ENCODE measurements at places on chromosomes 11 and 22. TPM values are rescaled to one million over a fixed set of nuclear protein-coding genes. Genes with fewer than 3 reads are reported as not detected.

DNA sequence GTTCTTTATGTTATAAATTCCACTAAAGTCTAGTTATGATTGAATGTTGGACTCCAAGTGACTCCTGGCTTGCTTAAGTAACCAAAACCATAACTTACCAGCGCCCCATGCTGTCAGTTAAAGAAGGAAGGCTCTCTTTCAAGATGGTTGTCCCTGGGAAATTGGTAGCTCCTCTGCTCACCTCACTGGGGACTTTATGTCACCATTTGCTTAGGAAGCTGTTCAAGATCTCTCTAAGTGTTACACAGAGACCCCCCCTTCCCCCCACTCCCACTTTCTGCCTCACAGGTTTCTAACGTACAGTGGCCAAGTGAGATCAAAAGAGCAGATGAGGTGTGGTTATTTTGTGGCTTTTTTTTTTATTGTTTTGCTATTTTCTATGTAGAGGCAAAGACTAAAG lies 301.8 kb downstream of the AASDHPPT start:
- ATAC-seq, result no peak

DNA sequence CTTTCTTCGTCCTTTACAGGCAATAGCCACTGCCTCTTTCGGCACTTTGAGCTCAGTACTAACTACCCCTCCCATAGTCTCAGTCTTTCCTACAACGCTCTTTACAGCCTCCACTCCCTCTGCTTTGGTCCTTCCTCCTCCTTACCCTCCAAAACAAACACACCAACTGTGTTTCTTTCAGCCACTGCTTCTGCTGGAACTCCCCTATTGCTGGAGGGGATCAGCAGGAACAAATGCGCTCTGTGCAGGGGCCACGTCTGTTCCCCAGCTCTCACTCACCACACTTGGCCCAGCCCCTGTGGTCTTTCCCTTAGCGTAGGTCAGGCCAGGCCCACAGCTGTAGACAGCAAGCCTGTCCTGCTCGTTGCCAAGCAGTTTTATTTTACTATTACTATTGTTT lies 42.3 kb downstream of the PC start:
- ATAC-seq, result no peak

DNA sequence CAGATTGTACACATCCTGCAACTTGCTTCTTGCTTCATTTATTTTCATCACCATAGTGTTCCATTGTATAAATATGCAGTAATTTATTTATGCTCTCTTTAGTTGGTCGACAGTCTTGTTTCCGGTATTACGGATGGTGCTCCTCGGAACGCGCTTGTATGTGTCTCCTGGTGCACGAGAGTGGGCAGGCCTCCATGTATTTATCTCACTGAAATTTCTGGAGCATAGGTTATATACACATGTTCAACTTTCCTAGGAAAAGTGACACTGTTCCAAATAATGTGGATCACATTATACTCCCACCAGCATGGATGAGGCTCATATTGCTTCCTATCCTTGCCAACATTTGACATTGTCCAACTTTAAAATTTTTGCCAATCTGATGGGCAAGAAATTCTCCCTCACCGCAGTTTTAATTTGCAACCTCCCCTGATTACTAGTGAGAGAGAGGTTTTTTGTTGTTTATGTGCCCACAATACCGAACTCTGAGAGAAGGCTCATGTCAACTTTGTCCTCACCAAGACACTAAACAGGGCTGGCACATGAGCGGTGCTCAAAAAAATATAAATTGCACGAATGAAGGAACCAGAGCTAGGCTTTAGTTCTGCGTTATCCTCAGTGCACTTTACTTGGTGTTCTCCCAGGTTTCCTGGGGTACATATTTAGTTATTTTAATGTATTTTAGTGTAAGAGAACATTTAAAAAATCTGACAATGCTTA lies 3.8 kb downstream of the CSNK2A3 start:
- ATAC-seq, result no peak

GRCh38 chr22:20781272-20781990 lies 7.5 kb downstream of the SERPIND1 start:
- peak; percentile 93 for ATAC-seq

DNA sequence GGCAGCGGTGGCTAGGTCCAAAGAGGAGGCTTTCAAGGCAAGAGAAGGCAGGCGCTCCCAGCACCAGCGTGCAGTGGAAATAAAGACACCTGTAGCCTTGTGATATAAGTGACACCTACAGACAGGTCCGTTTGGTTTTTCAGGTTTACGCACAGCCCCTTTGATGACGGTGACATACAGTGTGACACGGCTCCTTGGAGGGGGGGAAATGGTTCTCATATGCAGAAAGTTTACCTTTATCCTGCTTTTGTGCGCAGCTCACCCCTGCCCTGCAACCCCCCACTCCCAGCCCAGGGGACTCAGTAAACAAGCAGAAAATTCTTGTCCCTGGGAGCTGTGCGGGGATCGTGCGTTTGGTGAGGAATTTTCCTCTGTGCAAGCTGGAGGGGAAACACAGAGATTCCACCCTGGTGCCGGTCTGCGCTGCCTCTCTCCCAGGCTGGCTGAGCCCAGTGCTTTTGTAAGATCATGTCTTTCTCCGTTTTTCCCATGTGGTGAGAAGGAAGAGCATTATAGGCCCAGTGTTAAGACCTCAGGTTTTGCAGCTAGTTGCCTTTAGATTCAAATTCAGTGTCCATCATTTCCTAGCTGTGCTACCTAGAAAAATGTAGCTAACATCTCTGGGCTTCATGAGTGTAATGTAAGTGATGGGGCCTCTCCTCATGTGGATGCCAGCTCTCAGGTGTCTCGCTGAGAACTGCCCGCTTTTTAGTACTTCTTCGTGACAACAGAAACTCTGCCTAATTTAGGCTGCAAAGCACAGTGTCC lies at the start of gene ELF5:
TSS of gene ELF5 (minus strand) at position 113 of the 768 bp plus-strand sequence. CDS start 8,045 bp downstream, outside the sequence.
- ATAC-seq, result no peak

DNA sequence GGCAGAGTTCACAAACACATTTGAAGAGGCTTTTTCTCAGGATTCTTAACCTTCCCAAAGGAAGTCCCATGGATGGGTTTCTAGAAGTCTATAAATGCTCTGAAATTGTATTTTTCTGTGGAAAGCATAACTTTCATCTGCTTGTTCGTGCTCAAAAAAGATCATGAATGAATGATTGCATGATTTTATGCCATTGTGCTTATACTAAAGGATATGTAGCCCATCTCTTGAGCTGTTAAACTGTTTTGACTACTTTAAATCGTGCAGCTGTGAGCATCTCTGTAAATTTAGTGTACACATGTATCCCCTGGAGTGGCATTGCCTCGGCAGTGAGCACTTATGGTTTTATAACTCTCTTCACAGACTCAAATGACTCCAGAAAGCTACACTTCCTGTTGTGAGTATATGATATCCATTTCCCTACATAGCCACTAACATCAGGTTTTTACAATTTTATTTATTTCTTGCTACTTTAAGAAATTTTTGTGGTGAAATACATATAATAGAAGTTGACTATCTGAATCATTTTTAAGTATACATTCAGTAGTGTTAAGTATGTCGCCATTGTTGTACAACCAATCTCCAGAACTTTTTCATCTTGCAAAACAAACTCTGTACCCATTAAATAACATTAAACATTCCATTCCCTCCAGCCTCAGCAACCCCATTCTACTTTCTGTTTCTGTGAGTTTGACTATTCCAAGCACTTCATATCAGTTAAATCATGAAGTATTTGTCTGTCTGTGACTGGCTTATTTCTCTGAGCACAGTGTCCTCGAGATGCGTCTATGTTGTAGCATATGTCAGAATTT lies 8.0 kb downstream of the NEAT1 start:
- no peak for ATAC-seq

GRCh38 chr11:99670067-99670676 lies 649.4 kb downstream of the CNTN5 start:
- no peak for ATAC-seq

GRCh38 chr22:19448076-19448607 lies 631 bp upstream of the C22orf39 start:
- peak; percentile 5 for ATAC-seq

GRCh38 chr11:109986488-109986887 lies 106.7 kb upstream of the ZC3H12C start:
- peak; percentile 66 for ATAC-seq

DNA sequence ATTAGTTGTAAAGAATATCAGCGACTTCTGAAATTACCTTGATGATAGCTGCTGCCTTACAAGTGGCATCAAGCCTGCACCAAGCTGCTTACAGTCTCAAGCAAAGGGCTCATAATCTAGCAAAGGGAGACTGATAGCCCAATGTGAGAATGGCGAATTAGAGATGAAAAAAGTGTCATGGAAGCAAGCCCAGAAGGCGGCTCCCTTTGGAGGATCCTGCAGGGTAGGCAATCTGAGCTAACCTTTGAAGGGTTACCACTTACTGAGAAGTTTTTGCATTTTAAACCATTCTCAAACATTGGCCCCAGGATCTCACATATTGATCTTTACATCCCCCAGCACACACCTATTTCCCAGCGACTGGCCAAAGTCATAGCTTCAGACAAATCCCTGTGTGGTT lies 18.5 kb downstream of the GAB2 start:
- no peak for ATAC-seq

- no peak for ATAC-seq
Measured at GRCh38 chr11:22459048-22459447, 120.9 kb downstream of the SLC17A6 start.

DNA sequence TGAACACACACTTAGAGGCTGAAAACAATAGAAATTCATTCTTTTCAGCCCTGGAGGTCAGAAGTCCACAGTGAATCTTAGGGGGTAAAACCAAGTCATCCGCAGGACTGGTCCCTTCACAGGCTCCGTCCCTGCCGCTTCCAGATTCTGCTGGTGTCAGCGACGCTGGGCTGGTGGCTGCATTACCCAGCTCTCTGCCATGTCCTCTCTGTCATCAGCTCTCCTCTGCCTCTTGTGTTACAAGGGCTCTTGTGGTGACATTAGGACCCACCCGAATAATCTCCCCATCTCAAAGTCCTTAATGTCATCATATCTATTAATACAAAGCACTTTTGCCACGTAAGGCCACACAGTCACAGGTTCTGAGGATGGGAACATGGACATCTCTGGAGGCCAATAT lies 47.7 kb upstream of the ANO1 start:
- no peak for ATAC-seq

- no peak for ATAC-seq
Measured at GRCh38 chr22:35359380-35360065, 21.4 kb upstream of the HMOX1 start.

DNA sequence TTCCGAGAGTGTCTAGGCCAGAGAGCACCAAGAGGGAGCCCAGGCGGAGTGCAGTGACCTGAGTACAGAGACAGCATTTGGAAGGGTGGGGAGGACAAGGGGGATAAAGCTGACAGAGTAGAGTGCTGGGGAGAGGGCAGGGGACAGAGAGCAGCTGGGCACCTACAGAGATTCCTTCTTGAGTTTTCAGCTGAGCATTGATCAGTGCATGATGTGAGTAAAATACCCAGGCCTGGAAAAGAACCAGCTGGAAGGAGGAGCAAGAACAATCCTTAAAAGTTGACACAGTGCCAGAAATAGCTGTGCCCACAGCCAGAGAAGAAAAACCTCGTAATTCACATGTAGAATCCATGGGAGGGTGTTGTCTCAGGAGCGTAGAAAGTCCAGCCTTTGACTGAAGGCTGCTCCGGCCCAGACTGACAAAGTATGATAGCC lies 33.9 kb upstream of the PANX2 start:
- ATAC-seq, result no peak

DNA sequence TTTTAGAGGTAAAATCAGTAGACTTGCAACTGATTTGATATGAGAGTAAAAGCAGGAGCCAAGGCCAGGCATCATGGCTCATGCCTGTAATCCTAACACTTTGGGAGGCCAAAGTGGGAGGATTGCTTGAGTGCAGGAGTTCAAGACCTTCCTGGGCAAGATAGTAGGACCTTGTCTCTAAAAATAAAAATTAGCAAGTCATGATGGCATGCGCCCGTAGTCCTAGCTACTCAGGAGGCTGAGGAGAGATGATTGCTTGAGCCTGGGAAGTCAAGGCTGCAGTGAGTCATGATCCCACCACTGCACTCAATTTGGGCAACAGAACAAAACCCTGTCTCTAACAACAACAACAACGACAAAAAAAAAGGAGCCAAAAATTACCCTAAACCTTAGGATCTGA lies 13.5 kb downstream of the SGSM3 start:
- no peak for ATAC-seq

GRCh38 chr11:26297189-26297975 lies 34.5 kb upstream of the ANO3 start:
- ATAC-seq, result no peak

DNA sequence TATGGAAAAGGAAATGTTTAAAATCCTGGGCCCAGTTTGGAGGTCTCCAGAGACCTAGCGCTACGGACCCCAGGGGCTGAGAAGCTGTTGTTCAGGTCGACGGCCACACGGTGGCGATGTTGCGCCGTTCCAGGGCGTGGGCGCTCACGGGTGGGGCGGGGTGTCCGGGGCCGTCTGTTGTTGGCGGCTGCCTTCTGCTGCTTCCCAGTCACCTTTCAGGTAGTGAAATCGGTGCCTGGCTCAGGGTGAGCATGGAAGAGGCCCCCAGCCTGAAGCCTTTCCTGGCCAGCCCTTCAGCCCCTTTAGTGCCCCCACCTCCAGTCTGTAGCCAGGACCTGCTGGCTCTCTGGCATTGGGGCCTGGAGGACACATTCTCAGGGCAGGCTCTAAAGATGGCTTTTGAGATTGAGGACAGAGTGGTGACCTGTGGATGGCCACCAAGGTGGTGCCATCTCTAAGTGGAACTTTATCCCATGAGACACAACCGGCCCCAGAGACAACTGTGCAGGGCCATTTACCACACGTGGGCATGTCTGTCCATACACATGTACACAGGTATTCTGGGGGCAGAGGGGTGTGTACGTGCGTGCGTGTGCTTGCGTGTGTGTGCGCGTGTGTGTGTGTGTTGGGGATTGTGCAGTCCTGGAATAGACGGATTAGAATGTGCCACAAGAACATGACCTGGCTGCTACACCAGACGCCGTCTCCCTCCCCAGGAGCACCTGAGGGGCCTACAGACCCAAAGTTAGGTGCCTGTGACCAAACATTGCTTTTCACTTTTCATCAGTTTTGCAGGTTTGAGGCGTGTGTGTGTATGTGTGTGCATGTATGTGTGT lies 53.8 kb downstream of the ST14 start:
- ATAC-seq, result peak; percentile 83

PTPRCAP gene
- total RNA-seq, result 112 TPM

SYT13 gene
- total RNA-seq, result not detected

FXYD6 gene
- total RNA-seq, result not detected

OR52N4 gene
- total RNA-seq, result 0.26 TPM

VSIG10L2 gene
- not detected for total RNA-seq

OLFML1 gene
- not detected for total RNA-seq

MRGPRE gene
- total RNA-seq, result not detected

RTN3 gene
- total RNA-seq, result 53.2 TPM

LAMTOR1 gene
- total RNA-seq, result 53.4 TPM

WT1 gene
- total RNA-seq, result not detected
